ENCODE measurements at places on chromosomes 6 and 20.

- no peak for DNase-seq
These were observed 45.1 kb downstream of the KHDC1L start for GRCh38 chr6:73180076-73180738.

GRCh38 chr6:2182251-2182650 is 63.2 kb downstream of the GMDS start:
- no peak for DNase-seq

DNA sequence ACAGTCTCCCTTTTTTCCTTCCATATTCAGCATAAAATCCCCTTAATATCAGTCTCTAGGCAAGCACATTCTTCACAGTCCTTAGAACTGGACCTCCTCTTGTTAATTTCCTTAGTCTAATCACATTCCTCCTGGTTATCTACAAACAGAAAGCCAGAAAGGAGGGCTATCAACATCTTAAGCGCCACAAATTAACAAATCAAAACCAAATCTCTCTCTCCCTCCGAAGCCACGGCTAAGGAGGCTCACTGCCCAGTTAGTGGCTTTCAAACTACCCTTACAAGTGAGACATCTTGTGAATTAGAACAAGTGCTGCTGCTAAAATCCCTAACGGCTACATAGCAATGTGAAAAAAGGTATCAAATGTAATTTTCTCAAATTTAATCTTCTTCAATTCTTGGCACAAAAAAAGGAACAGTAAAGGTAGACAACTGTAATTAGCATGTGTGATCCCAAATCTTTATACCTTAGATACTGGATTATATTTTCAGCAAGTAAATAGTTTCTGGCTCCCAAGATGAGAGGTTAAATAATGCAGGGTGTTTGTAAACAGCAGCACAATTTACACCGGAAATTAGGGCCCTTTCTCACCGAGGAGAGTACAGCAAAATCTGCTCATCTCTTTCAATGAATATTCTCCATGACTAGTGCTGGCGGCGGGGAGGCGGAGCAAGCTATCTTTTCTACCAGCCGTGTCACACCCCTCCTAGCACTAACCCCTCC is 1.4 kb upstream of the TRIM39 start:
- DNase-seq: no peak

GRCh38 chr20:35355372-35355771 is 56.4 kb downstream of the UQCC1 start:
- DNase-seq: no peak

DNA sequence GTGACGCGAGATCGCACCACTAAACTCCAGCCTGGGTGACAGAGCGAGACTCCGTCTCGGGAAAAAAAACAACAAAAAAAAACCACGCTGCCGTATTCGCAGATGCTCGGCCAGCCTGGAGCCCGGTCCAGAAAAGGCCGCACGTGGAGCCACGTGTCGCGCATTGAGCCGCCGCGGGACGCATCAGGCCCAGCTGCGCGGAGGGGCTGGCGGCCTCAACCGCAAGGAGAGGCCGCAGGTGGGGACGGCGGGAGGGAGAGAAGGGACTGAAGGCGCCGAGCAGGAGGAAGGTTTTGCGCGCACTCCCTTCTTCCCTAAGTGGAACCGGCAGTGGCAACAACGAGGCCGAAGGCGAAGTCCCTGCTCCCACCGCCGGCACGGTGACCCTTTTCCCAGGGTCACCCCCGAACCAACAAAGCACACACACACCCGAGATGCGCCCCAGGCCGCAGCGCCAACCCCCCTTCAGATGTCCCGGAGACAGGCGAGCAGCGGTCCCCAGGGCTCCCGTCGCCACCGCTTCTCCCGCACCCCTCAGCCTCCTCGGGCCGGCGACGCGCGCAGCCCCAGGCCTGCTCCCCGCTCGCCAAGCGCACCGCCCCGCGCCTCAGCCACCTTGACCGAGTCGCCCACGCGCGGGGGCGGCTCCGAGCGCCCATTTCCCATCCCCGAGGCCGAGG is 681 bp downstream of the SYCP2 start:
- DNase-seq: no peak

DNA sequence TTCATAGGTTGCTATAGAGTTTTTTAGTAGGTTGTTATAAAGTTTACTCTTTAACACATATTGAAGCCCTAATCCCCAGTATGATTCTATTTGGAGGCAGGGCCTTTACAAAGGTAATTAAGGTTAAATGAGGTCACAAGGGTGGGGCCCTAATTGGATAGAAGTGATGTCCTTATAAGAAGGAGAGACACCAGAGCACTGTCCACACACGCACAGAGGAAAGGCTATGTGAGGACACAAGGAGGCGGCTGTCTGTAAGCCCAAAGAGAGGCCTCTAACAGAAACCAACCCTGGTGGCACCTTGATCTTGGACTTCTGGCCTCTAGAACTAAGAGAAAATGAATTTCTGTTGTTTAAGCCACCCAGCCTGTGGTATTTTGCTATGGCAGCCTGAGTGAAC is 98.5 kb downstream of the GJA10 start:
- no peak for DNase-seq

All from iPS-NIHi11 (cell line).